Esophagus muscularis mucosa (tissue), 4 donors: ENCODE measurements at places on chromosomes 13 and 19. TPM values are rescaled to one million over a fixed set of nuclear protein-coding genes. Genes with fewer than 3 reads are reported as not detected.

The SAFB gene
- total RNA-seq: 86.2 TPM

The WASF3 gene
- total RNA-seq: 18.5 TPM

The TEX30 gene
- total RNA-seq: 5.1 TPM

The GIPC3 gene
- 4.7 TPM for total RNA-seq

The PROSER3 gene
- total RNA-seq: 7.5 TPM

The MTUS2 gene
- 46.2 TPM for total RNA-seq

The NCR1 gene
- total RNA-seq: not detected

The ZIM2 gene
- total RNA-seq: 1.2 TPM

The FOXA3 gene
- not detected for total RNA-seq

The TMEM86B gene
- 2.8 TPM for total RNA-seq

The NOVA2 gene
- total RNA-seq: 4.2 TPM

The PRR22 gene
- total RNA-seq: 1.2 TPM

The FCER2 gene
- total RNA-seq: not detected

The ATP8A2 gene
- total RNA-seq: 0.42 TPM

The ZNF99 gene
- total RNA-seq: under 0.01 TPM

The GMIP gene
- 7.1 TPM for total RNA-seq

The KLK12 gene
- not detected for total RNA-seq

The ZNF846 gene
- 21.7 TPM for total RNA-seq

The ZNF534 gene
- total RNA-seq: 0.45 TPM

The IZUMO4 gene
- 6.0 TPM for total RNA-seq

The SAE1 gene
- total RNA-seq: 139 TPM

The CALR3 gene
- total RNA-seq: not detected

The ATP4B gene
- not detected for total RNA-seq

The KLK3 gene
- not detected for total RNA-seq

The ELANE gene
- total RNA-seq: 3.3 TPM

The TUBA3C gene
- not detected for total RNA-seq

The OR7A5 gene
- 0.52 TPM for total RNA-seq

The ZNF730 gene
- not detected for total RNA-seq

The ZNF90 gene
- total RNA-seq: 1.4 TPM

The ITM2B gene
- total RNA-seq: 343 TPM

The F10 gene
- total RNA-seq: 4.6 TPM

The MUC16 gene
- total RNA-seq: under 0.01 TPM

The KLC3 gene
- not detected for total RNA-seq

The MYPOP gene
- total RNA-seq: 4.6 TPM

The CABP5 gene
- not detected for total RNA-seq

The VAV1 gene
- 8.0 TPM for total RNA-seq

The NPHS1 gene
- total RNA-seq: not detected

The SLITRK5 gene
- total RNA-seq: 0.42 TPM

The RYR1 gene
- 0.99 TPM for total RNA-seq

The METTL21C gene
- total RNA-seq: not detected

The CDC37 gene
- total RNA-seq: 171 TPM

The OR7A10 gene
- not detected for total RNA-seq

The MLNR gene
- not detected for total RNA-seq

The ZNF626 gene
- 13.0 TPM for total RNA-seq

The ZIC2 gene
- total RNA-seq: not detected

The TMEM145 gene
- total RNA-seq: not detected

The ARGLU1 gene
- total RNA-seq: 46.7 TPM
